ENCODE measurements at places on chromosomes 13 and 19.

GRCh38 chr13:28320209-28320608 lies 174.7 kb downstream of the FLT1 start:
- no peak for DNase-seq

DNA sequence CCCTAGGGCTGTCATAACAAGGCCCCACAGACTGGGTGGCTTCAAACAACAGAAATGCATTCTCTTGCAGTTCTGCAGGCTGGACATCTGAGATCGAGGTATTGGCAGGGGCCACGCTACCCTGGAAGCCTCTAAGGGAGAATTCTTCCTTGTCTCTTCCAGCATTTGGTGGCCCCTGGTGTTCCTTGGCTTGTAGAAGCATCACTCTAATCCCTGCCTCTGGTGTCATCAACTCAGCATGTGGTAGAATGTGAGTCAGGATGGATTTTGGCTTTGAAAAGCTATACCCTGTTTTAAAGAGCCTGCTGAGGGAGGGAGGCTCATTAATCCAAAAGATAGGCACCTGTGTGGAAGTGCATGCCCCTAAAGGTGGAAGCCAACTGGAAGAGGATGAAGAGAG lies 7.9 kb upstream of the GGACT start:
- DNase-seq: no peak

GRCh38 chr19:15330801-15331418 lies 1.4 kb downstream of the BRD4 start:
- no peak for DNase-seq

DNA sequence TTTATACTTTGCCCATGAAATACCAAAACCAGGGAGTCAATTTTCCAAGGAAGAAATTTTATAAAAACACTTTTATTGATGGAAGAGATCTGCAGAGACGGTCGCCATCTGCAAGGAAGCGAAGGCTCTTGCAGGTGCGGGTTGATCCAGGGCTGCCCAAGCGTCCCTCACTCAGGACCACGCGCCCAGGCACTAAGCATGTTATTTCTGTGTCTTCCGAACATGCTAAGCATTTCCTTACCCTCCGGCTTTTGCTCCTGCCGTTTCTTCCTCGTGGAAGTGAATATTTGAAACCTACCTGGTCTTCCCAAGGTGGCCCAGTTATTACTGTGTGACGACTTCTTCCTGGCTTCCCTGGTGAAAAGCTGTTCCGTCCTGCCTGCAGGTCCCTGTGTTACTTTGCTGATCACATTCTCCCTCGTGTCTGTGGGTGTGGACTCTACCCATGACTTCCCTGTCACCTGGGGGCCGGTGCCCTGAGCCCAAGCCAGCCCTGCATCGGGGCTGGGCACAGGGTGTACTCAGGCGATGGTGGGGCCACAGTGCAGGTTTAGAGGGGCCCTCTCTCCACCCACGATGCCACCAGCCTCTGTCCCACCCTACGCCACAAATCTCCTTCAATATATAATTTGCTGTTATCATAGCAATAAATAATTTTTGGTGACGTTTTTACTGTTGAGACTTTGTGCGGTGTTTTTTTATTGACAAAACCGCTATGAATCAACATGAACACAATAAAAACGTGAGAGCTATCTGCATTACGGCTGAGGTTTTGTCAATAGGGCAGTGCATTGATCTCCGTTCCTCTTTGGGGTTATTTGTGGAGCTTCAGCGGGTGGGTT lies 119.4 kb downstream of the URI1 start:
- DNase-seq: peak; percentile 7

GRCh38 chr19:13172346-13173138 lies 22.3 kb downstream of the IER2 start:
- peak; percentile 91 for DNase-seq

DNA sequence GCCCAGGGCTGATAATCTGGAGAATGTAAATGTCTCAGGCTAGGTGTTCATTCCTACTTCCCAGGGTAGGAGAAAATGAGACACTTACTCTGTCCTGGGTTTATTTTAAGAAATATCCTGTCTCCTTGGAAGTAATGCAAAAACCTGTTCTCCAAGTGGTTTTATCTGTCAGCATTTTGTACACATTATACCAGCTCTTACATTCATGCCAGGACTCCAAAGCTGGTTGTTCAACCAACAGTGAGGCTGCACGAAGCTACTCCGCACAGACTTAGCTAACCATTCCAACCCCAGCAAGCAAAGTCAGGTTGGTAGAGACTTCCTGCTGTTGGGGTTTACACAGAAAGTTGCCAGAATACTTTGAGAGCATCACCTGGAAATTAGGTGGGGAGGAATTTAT lies 55.6 kb downstream of the SLC7A1 start:
- DNase-seq: no peak

DNA sequence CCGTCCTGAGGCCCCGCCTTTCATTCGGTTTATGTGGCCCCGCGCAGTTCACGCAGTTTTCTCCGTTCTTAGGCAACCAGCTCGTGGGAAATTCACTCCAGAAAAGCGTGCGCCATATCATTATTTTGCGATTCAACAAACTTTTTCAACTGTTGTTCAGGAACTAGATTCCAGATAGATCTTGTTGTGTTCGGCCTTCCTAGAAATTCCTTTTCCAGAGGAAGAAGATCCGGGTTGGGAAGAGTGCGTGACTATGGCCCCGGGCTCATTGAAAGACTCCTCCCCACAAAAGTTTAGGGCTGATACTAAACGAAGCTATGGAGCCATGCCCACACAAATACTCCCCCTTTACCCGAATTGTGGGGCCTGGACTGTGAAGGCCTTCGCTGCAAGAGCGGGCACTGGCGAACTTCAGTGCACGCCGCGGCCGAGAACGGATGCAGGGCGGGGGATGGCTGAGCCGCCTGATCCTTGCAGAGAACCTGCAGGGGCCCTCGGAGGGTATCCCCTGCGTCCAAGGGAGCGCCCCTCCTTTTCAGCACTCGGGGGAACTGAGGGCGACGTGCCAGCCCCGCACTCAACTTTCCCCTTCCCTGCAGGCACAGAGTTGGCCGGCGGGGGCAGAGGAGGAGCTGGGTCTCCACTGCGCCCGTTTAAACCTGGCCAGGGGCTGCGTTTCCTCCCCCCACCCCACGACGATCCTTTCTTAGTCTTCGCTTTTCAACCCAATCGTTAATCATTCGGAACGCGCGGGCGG lies 904 bp upstream of the SOX1 start:
- DNase-seq: no peak

DNA sequence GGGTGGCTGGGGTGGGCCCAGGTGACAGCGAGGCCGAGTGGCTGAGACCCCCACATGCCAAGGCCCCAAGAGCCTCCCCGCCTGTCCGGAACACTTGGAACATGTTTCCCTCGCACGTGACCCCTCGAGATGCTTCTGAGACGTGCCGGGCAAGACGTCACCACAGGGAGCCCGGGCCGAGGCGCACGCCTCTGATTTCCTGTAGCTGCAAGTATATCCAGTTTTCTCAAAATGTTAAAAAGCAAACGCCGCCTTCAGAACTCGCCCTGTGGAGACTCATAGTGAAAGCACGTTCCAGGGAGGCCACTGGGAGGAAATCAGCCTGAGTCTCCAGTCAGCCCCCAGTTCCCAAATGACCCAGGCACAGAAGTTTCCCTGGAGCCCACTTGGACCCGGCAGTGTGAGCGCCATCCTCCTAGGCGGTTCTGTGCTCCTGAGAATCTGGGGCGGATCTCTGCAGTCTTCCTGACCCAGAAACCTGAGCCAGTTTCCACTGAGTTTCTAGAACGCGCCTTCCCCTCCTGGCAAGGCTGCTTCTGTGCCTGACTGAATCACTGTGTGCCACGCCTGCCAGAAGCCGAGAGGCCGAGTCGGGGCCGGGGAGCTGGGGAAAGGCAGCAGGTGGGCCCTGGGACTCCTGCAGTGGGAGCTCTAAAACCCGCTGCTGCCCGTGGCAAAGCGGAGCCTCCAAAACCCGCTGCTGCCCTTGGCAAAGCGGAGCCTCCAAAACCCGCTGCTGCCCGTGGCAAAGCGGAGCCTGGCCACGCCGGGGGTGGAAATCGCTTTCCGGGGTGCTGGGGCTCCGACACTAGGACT lies 179.3 kb downstream of the KDM4B start:
- no peak for DNase-seq

DNA sequence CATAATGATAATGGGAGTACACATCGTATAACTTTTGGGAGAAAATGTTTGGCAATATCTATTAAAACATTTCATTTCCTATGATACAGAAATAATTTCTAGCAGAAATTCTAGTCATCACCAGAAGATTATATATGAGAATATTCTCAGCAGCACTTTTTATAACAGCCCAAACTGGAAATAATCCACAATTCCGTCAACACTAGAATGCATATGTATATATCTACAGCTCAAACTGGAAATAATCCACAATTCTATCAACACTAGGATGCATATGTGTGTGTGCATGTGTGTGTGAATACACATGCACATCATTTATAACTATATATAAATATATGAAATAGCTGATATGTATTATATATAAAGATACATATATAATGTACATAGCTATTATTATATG lies 408.0 kb upstream of the KLHL1 start:
- no peak for DNase-seq

- peak; percentile 69 for DNase-seq
Measured at GRCh38 chr13:110455941-110456340, 105.6 kb downstream of the RAB20 start.

DNA sequence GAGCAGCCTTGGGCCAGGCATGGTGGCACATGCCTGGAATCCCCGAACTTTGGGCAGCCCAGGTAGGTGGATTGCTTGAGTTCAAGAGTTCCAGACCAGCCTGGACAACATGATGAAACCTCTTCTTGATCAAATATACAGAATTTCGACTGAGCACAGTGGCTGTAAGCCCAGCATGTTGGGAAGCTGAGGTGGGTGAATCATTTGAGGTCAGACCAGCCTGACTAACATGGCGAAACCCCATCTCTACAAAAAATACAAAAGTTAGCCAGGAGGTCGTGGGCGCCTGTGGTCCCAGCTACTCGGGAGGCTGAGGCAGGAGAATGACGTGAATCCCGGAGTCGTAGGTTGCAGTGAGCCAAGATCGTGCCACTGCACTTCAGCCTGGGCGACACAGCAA lies 8.0 kb upstream of the NLRP7 start:
- DNase-seq: no peak

DNA sequence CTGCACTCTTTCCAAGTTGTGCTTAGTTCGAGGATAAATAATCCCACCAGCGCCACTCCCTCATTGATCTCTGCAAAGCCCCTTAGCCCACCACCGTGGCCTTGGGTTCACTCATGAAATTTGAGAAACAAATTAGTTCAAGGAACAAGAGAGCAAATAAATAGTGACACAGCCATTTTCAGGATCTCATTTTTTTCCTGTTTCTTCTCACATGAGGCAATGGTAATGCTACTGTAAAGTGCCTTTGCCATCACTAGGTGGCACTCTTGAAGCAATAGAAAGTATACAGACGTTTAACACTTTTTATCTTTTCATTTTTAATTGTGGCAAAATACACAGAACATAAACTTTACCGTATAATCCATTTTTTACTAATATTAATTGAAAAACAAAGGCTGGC lies 76.8 kb upstream of the ZNF835 start:
- no peak for DNase-seq

DNA sequence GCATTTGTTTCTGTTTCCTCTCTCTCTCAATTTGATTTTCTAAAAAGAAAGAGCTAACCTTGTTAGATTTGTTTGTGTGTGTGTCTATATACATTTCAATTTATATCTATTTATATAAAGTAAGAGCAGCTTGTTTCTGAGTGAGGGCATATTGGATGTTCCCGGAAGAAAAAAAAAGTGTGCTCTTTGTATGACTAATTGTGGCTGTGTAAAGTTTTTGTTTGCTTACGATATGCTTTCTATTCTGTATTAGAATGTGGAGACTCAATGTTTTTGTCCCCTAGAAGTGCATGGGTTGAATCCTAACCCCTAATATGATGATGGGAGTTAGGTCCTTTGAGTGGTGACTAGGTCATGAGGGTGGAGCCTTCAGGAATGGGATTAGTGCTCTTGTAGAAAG lies 66.6 kb upstream of the C1QTNF9B start:
- DNase-seq: no peak

DNA sequence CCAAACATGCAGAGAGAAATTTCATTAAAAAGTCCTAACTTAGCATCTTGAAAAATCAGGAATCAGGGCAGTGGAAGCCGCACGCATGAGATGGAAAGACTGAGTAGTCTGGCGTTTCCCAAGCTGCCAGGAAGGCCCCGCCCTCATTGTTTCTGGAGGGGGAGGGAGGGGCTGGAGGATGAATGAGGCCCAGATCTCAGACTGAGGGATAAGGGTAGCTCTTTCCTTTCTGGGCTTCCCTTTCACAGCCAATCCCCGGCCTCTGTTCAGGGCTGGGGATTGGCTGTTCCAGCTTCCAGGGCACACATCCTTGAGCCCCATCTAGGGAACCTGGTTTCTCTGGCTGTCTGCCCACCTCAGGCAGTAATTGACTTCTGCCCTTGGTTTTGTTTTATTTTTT lies 7.3 kb downstream of the C19orf53 start:
- no peak for DNase-seq

GRCh38 chr19:46068345-46069258 lies 27.8 kb upstream of the IGFL4 start:
- DNase-seq: no peak

GRCh38 chr19:31113293-31113692 lies 235.9 kb downstream of the TSHZ3 start:
- no peak for DNase-seq

DNA sequence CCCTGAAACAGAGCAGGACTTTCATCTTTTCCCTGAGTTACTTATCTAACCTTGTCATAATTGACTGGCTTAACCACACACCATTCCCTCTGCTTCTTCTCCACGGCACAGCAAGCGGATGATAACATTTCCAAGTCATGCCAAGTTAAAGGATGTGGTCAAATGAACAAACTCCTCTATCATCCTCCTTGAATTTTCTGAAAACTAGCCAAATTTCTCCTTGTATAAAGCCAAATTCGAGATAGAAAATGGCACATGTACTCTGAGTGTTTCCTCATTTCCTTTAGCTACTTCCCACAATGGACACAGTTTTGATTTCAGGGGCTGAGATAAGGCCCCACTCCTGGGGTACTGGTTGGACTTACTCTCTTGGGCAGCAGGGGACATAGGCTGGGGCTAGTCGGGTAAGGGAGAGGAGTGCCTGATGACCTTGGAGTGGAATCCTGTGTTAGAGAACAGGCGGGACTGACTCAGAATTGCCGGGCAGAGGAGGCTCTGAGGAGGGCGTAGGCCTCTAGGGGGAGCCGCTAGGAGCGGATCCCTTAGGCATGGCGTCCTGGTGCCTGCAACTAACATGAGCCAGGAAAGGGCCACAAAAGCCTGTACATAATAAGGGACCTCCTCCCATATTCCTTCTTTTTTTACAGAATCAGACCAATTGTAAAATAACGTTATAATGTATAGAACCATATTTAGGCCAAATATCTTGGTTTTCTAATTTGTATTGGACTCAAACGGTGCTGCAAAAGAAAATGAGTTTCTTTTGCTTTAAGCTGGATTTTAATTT lies 20.3 kb upstream of the TMTC4 start:
- no peak for DNase-seq

- DNase-seq: no peak
Measured at GRCh38 chr13:90717451-90717936, 630.0 kb upstream of the MIR17HG start.

DNA sequence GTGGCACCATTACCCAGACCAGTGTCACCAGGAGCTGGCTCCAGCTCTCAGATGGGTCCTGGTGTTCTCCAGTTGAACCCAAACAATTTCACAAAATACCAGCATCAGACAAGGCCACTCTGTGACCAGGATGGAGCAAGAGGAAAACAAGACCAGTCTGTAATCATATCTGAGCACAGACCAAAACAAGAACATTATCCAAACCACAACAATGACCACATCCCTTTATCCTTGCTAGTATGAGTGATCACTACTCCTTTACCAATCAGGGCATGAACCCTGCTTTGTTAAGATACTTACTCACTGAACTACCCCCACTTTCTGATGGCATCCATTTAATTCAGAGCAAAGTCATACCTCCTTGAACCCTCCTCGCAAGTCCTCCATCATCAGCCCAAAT lies 145.9 kb downstream of the NUFIP1 start:
- DNase-seq: no peak

All from activated T-cell treated with anti-CD3 and anti-CD28 coated beads, Interleukin-2, amount 50 U/mL, for 48 hours (primary cell).